NCI-H1105 (cell line): ENCODE measurements at places on chromosomes 4 and X.

DNA sequence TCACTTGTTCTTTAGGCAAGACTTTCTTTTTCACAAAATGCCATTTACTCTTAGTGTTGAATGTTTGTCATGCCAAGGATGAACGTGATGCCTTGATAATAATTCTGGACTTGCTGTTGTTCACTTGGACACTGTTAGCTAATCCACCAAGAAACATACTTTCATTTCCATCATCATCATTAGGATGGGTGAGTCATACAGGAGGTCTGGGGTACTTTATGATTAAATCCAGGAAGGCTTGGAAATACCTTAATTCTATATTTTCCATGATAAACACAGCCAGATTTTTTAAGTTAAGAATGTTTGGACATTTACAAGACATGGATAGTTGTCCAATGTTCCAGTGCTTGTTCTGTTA lies 260.7 kb upstream of the GIMD1 start:
- DNase-seq = no peak

GRCh38 chr4:38368613-38369012 lies 295.4 kb upstream of the KLF3 start:
- no peak for DNase-seq

GRCh38 chr4:131296192-131296591 lies 1852.9 kb upstream of the PCDH10 start:
- DNase-seq = no peak

- peak; percentile 33 for DNase-seq
Measured at GRCh38 chr4:173169428-173170181, 994 bp downstream of the GALNT7 start.
